ENCODE measurements at places on chromosomes 13 and 19.

DNA sequence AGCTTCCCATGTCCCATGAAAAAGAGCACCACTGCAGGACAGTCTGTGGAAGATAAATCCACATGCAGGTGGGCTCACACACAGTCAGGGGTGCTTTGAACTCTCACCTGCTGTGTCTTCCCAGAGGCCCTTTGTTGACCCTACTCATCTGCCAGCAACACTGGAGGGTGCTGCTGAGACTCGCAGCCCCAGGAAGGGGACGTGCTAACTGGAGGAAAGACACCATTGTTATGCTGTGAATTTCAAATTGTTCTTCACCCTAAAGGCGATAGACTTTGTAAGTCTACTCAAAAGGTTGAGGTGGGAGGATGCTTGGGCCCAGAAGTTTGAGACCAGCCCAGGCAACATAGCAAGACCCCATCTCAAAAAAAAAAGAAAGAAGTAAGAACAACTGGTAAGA is 107.3 kb upstream of the SERP2 start:
- no peak for DNase-seq

- no peak for DNase-seq
Observed at GRCh38 chr13:37339386-37339735, 233.9 kb upstream of the CSNK1A1L start.

DNA sequence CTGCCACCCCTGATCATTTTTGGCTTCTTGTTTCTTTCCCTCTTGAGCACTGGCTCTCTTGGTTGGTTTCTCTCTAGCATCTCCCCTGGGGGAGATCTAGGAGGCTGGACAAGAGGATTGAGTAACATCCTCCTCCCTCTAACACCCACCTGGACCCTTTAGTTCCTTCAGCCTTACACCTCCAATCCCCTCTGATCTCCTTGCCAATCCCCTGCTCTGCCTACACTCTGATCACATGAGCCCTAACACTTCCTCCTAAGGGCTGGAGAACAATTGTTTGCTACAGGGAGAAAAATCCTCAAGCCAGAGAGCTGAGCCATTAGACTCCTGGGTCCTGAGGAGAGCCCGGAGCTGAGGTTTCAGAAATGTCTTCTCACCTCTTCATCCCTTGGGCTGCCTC is 65.9 kb upstream of the ADGRL1 start:
- no peak for DNase-seq

- DNase-seq: no peak
Observed at GRCh38 chr13:74646091-74646490, 511.9 kb upstream of the KLF12 start.

GRCh38 chr13:112170823-112171569 is 104.0 kb downstream of the SOX1 start:
- DNase-seq: no peak

GRCh38 chr19:11087870-11088505 is 1.3 kb upstream of the LDLR start:
- DNase-seq: peak; percentile 62

DNA sequence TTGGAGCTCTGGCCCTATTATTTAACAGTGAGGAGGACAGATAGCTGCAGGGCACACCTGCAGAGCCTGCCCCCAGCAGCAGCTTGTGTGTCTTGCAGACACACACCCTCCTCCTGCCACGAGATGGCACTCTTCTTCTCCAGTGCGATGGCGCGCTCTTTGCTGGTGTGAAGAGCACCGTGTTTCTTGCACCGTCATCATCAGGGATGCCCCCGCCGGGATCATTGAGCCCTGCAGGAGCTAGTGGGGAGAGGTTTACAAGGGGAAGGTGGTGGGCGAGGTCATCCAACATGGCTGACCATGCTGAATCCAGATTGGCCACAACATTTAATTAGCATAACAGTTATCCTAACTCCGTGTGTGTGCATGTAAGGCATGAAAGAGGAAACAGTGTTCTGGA is 105.6 kb downstream of the RAB20 start:
- peak; percentile 19 for DNase-seq

DNA sequence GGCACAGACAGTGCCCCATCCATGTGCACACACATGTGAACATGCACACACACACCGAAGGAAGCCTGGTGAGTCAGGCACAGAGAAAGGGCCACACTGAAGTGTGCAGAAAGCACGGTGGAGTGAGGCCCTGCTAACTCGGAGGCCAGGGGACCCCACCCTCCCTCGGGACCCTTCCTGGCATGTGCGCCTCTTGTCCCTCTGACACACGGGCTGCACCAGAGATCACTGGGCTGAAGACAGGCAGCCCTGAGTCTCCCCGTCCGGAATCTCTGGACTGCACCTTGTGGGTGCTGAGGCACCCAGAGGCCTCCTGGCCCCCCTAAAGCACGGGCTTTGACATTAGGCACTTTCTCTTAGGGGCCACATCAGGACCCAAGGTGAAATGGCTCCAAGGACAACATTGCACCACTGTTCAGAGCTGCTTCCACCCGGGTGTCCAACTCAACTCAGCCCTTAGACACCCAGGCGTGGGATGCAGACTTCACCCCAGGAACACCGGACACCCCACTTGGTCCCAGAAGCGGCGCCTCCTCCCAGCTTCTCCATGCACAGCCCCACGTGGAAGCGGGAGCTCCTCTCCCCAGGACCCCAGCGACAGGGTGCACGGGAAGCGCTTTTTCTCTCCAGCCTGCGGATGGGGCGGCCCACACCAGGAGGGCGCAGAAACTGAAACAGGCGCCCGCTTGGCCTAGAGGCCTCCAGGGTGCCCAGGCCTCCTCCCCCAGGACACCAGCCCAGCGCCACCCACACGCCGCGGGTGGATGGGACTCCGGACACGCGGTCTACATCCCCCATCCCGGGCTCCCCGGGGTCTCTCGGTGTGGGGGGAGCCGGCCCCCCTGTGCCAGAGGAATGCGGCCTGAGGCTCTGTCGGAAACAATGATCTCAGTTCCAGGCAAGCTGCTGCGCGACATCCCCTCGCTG is 90.2 kb downstream of the SPACA7 start:
- DNase-seq: no peak

DNA sequence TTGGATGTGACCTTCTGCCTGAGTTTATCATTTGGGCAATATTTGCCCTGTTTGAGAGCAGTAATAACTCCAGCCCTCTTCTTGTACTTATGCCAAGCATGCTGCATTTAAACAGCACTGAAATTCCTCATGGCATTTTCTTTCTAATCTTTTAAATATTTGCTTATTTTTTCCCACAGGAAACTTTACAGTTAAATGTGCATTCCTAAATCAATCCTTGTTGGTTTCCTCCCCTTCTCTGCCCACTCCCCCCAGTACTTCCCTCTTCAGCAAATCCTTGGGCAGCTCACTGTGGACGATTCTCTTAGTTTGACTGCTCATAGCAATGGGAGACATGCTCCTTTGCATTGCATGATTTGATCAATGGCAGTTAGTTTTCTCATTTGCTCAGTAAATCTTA is 68.7 kb downstream of the RAP2A start:
- DNase-seq: no peak

GRCh38 chr13:112105892-112106291 is 38.9 kb downstream of the SOX1 start:
- DNase-seq: no peak

DNA sequence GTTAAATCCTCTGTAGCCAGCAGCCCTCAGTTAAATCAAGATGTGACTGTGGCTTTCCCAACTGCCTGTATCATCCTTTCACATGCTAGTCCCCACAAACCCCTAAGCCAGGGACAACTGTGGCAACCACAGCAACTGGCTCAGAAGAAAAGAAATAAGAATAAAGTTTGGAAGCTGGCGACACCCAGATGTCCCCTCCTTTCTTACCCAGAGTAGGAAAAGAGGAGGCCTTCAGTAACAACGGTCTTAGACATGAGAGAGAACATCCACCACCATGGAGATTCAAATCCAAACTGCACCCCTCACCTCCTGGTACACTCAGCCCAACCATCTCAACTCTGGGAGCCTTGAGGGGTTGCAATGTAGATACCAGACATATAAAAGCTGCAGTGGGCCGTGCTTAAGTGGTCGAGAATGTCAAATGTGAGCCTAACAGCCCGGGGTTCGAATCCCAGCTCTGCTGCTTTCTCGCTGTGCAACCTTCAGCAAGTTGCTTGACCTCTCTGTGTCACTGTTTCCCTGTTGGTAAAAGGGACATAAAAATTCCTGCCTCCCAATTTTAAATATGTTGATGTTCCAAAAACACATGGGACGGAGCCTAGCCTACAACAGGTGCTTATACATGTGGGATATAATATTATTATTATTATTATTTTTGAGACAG is 23.8 kb downstream of the ZNRF4 start:
- no peak for DNase-seq

DNA sequence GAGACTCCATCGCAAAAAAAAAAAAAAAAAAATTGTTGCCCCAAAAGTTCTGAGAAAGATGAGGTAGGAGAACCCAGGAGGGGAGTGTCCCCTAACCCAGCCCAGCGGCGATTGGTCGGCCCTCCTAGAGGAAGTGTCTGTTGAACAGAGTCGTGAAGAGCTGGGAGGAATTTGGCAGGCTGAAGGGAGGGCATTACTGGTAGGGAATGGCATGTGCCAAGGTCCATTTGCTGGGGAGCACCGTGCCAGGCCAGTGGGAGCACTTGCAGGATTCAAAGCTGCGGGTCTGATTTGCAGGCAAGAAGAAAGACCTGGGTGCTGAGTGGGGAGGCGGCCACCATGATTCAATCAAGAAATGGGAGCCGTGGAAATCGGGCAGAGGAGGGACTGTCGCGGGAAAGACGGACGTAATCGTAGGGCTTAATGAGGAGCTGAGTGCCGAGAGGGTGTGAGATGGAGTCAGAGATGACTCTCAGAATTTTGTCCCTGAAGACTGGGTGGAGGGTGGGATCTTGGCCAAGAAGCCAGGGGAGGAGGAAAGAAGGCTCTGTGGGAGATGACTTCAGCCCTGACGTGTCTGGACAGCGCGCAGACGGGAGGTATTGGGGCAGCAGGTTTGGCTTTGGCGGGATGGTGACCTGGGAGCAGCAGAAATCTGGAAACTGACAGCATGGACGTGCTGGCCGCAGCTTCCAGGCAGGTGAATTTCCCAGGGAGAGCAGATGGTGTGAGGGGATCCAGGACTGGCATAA is 15.4 kb downstream of the CERS4 start:
- no peak for DNase-seq

DNA sequence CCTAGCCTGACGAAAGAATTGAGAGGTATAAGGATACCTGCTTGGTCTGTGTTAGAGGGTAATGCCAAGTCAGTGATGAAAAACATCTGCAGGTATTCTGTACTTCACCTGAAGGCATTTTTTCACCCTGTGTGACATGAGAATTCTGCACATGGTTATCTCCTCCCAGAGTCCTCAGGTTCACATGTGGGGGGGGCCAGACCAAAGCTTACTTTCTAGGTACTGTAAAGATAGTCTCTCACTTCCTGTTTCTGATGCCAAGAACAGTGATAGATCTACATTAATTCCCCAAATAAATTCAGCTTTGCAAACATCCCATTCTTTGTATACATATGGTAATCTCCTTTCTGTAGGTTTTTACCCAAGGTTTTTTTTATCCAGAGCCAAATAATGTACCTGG is 53.4 kb downstream of the GPC6 start:
- DNase-seq: no peak

GRCh38 chr19:18672606-18673337 is 10.7 kb upstream of the CRTC1 start:
- peak; percentile 9 for DNase-seq

GRCh38 chr19:40084948-40085347 is 5.8 kb downstream of the ZNF780A start:
- no peak for DNase-seq

- no peak for DNase-seq
Observed at GRCh38 chr13:28353679-28354078, 141.2 kb downstream of the FLT1 start.

DNA sequence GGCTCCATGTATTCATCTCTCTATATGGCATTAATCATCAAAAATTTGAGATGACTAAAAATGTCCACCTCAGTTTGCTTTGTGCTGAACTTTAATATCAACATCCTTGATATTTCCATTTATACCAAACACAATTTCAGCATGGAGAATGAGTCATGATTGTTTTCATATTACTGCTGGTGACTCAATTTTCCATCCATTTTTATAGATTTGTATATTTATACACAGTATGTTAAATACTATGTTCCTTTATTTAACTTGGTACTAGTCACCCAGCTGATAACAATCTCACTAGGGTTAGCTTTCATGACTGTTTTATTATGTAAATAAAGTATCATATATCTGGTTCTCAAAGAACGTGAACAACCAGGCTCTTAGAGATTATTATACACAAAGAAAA is 1255.1 kb downstream of the SLITRK1 start:
- DNase-seq: no peak

DNA sequence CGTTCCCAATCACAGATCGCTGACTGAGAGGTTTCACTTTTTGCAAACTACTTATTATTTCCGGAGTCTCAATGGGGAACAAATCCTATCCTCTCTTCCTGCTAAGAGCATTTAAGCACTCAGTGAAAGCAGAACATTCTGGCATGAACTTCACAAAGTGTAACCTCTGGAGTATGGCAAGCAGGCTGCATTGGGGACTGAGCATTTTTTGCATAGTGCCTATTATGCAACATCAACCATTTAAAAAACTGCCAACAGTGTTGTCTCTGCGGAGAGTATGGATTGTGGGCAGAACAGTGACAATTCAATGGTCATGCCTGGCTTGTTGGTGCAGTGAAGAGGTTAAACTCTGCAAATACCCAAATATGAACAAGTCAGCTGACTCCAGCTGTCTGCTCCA is 484.6 kb downstream of the OLFM4 start:
- DNase-seq: no peak

DNA sequence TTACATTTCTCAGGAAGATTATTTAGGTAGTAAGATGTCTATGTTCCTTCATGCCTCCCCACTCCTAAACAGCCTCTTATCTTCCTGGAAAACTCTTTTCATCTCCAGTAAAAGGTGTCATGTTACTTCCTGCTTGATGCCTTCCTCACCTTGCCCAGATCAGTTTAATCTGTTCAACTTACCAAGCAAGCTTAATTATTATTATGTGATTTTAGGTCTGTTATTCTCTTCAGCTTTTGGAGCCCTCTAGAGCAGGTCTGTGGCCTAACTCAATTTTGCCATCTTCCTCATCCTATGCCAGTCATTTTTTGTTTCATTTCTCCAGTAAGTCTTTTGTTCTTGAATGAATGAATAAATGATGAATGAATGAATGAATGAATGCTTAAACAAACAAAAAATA is 528.4 kb downstream of the DCT start:
- no peak for DNase-seq
